ENCODE measurements at places on chromosomes 2 and 18. TPM values are rescaled to one million over a fixed set of nuclear protein-coding genes. Genes with fewer than 3 reads are reported as not detected.

The FIGN gene
- 8.8 TPM for polyA plus RNA-seq

The TEKT4 gene
- polyA plus RNA-seq, result 0.32 TPM

The ALK gene
- 0.29 TPM for polyA plus RNA-seq

The ERICH2 gene
- polyA plus RNA-seq, result 2.2 TPM

GRCh38 chr2:126906781-126907180 is 8.1 kb downstream of the TEX51 start:
- DNase-seq, result no peak

The LRRC30 gene
- 0.22 TPM for polyA plus RNA-seq

- DNase-seq, result no peak
These were observed 123.5 kb downstream of the LIPG start for GRCh38 chr18:49685231-49685942.

DNA sequence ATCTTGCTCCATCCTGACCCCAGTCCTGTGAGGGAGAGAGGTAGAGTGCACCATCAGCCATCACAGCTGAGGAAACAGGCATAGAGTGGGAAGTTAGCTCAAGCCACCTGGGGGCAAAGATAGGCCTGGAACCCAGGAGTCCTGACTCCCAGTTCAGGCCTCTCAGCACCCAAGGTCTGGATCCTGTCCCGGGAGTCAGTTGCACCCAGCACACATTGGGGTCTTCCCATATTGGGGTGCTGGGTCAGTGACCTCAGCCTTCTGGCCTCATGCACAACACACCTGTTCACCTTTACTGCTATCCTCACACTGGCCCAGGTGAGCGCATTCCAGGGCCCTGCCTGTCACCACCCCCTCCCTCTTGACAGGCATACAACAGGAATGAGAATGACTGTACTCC is 24.7 kb downstream of the ST8SIA5 start:
- DNase-seq, result no peak

- DNase-seq, result no peak
These were observed 193.5 kb downstream of the PPP1R1C start for GRCh38 chr2:182179176-182179575.

GRCh38 chr2:126953483-126953882 is 54.8 kb downstream of the TEX51 start:
- no peak for DNase-seq

The LCT gene
- not detected for polyA plus RNA-seq

The CFC1 gene
- not detected for polyA plus RNA-seq

The PIEZO2 gene
- polyA plus RNA-seq, result 17.6 TPM

The ESPNL gene
- 0.39 TPM for polyA plus RNA-seq

GRCh38 chr2:134716721-134717243 is 2.0 kb downstream of the TMEM163 start:
- no peak for DNase-seq

DNA sequence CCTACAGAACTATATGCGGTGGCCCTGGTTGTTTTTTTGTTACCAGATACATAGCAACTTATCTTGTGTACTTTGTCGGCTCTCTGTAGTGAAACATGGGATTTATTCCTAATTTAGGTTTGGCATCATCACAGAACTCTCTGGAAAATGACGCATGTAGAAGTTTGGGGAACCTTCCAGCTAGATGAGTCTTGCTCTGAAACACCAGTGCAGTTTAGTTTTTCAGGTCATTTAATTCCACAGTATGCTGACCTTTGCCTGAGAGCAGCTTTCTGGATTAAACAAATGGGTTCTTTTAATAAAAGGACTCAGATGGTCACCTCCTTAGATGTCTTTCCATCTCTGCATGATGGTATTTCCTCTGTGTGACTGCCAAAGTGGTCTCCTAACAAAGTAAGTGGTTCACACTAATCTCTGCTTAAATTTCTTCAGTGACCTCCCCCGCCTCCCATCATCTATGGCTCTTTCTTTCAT is 39.9 kb downstream of the MYO3B start:
- no peak for DNase-seq

DNA sequence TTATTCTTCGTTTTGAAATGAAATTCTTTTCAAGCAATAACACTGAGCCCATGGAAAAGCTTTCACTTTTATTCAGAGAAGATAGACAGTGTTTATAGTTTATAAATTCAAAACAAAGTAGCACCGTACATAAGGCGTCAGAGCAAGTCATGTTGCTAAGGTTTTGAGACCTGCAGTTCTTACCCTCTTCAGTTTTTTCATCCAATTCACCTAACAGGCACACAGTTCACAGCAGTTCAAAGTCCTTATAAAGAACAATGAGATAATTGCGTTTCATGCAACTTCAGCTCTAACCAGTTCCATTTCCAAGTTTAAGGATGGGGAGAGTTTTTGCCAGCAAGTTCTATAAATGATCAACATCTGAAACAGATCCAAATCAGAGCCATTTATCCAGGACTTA is 96.7 kb downstream of the ARHGAP15 start:
- DNase-seq, result no peak

The INHBB gene
- 0.04 TPM for polyA plus RNA-seq

- DNase-seq, result no peak
These were observed 84.9 kb downstream of the MALT1 start for GRCh38 chr18:58756148-58756547.

DNA sequence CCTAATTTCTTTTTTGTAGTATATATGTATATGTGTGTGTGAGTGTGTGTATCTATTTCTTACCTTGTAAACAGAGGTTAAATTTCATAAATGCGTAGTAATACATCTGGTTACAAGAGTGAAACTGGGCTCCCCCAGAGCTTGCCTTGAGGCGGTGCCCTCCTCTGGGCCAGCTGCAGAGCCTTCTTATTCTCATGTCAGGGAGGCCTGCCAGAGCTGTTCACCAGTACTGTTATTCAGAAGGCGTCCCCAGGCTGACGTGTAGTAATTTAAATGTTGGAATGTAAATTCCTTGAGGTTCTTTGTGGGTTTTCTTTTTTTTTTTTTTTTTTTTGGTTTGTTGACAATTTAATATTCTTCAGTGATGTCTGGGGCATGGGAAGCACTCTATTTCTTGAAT is 11.2 kb downstream of the COPS8 start:
- no peak for DNase-seq

The SULT6B1 gene
- not detected for polyA plus RNA-seq

GRCh38 chr2:105936954-105937353 is 192.2 kb downstream of the NCK2 start:
- no peak for DNase-seq

GRCh38 chr2:186503827-186504606 is 18.0 kb downstream of the ZC3H15 start:
- no peak for DNase-seq

- DNase-seq, result no peak
These were observed 190.8 kb downstream of the FTCDNL1 start for GRCh38 chr2:199660167-199660566.

The SERPINB8 gene
- polyA plus RNA-seq, result 3.2 TPM

DNA sequence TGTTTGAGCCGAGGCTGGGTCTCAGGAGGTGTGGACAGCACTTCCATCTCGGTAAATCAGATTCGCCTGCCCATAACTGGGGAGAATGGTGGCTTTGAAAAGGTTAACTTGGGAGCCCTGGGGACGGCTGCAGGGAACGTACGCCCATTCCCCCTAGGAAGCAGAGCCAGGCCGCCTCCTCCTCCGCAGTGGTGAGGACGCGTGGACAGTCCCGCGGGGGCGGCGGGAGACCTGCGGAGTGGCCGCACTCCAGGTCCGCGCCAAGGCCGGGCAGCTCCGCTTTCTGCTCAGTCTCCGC is 845 bp upstream of the MYCN start:
- no peak for DNase-seq

The MERTK gene
- polyA plus RNA-seq, result 21.9 TPM

The CNTNAP5 gene
- polyA plus RNA-seq, result not detected

GRCh38 chr2:23430263-23430662 is 45.3 kb downstream of the KLHL29 start:
- DNase-seq, result no peak

DNA sequence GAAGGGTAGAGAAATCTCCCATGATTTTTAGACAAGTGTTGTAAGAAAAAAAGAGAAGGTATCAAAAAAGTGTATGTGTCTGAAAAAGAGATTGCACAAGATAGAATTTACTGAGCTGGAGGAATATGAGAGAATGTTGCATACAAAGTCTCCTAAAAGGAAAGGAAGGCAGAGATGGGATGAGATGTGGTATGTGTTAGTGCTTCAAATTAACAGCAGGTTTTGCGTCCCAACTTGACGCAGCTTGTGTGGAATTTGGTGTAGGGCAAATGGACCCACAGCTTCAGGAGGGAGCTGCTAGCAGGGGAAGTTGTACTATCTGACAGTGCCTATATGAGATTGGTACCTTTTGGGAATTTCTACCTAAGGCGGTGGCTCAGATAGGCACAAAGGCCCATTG is 9.0 kb upstream of the RASGRP3 start:
- no peak for DNase-seq

DNA sequence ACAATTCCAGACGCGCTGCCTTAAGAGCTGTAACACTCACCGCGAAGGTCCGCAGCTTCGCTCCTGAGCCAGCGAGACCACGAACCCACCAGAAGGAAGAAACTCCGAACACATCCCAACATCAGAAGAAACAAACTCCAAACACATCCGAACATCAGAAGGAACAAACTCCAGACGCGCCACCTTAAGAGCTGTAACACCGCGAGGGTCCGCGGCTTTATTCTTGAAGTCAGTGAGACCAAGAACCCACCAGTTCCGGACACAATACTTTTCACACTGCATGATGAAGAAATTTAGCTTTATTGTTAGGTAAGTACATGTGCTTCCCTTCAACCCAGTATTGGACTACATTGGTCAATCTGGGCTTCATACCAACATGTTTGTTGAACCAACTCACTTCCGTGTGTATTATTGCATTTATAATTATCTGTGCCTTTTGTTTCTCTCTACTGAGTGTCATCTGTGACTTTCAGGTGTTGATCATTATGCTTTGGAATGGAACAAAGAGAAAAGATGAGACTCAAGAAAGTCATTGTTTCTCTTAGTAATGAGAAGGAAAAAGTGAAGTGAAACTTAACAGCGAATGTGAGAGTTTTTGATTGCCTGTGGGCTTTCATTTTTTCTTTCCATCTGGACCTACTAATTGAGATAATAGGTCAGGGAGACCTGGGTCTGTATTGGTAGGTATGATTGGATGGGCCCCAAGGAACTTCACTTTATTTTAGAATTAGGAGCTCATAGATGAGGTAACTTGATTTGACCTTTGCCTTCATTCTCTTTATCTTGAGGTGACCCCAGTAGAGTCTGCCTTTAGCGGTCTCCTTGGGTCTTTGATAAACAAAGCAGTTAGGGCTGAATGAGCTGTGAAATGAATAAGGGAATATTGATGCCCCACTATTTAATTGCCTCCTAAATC is 76.1 kb upstream of the CAVIN2 start:
- DNase-seq, result no peak

GRCh38 chr2:227344231-227344630 is 19.2 kb downstream of the MFF start:
- DNase-seq, result no peak

GRCh38 chr2:157324331-157324843 is 1.2 kb downstream of the ERMN start:
- DNase-seq, result no peak

DNA sequence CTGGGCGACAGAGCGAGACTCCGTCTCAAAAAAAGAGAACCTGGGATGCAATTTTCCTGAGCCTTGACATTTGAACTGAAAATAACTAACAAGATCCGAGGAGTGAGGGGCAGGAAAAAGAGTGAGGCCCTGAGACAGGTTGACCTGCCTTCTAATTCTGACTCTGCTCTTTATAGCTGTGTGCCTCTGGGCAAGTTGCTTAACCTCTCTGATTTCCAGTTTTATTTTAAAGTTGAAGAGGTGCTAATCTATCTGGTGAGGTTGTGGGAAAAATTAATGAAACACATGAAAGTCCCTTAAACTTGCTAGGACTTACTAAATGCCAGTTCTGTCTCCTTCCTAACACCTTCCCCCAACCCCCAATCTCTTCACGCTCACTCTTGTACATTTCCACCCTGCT is 108.4 kb upstream of the MGAT5 start:
- DNase-seq, result no peak

The TXNDC2 gene
- polyA plus RNA-seq, result not detected

The SPATA3 gene
- not detected for polyA plus RNA-seq

The TMEFF2 gene
- polyA plus RNA-seq, result 20.9 TPM

The RAB31 gene
- 34.0 TPM for polyA plus RNA-seq

The PSTPIP2 gene
- 10.2 TPM for polyA plus RNA-seq

DNA sequence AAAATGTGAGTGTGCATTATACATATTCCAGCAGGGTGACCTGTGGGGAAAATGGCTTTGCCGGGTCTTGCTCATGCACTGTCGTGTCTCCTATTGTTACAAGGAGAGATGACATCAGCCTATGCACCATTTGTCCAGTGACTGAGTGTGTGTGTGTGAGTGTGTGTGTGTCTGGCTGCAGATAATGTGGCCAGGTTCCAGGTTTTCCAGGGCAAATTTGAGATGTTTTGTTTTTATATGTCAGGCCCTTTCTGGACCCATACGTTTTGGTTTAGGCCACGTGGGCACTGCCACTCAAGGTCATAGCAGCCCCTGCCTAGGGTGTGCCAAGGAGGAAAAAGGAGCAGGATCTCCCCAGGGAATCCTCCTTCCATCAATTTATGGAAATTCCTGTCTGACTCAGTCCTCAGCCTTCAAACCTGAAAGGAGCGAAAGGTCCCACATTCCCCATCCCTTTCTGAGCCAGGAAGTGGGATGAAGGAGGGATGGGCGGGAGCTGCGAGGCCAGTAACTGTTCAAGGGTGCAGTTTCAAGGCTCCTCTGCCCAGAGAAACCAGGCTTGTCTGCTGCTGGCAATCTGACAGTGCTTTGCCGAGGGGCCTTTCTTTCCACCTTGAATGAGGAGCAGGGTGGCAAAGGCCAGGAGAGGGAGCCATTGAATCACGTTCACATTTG is 93.0 kb upstream of the SMAD2 start:
- no peak for DNase-seq

GRCh38 chr2:176291809-176292283 is 22.6 kb downstream of the MTX2 start:
- DNase-seq, result no peak

The LRRTM4 gene
- polyA plus RNA-seq, result 1.8 TPM

- DNase-seq, result no peak
These were observed 197.1 kb upstream of the SMAD2 start for GRCh38 chr18:48127606-48128005.

- DNase-seq, result no peak
These were observed 44.5 kb downstream of the PSMD14 start for GRCh38 chr2:161352719-161353118.

- no peak for DNase-seq
These were observed 338.7 kb downstream of the CDH2 start for GRCh38 chr18:27838225-27838624.

The ASB1 gene
- 29.0 TPM for polyA plus RNA-seq

GRCh38 chr2:58497168-58497567 is 256.0 kb upstream of the FANCL start:
- no peak for DNase-seq

GRCh38 chr2:67277450-67277849 is 119.7 kb upstream of the ETAA1 start:
- DNase-seq, result no peak
